ENCODE measurements at places on chromosomes 1 and 21. TPM values are rescaled to one million over a fixed set of nuclear protein-coding genes. Genes with fewer than 3 reads are reported as not detected.

Gene SPRTN
- 14.9 TPM for total RNA-seq

- no peak for DNase-seq
These were observed 139.0 kb downstream of the CAMTA1 start for GRCh38 chr1:6923955-6924881.

DNA sequence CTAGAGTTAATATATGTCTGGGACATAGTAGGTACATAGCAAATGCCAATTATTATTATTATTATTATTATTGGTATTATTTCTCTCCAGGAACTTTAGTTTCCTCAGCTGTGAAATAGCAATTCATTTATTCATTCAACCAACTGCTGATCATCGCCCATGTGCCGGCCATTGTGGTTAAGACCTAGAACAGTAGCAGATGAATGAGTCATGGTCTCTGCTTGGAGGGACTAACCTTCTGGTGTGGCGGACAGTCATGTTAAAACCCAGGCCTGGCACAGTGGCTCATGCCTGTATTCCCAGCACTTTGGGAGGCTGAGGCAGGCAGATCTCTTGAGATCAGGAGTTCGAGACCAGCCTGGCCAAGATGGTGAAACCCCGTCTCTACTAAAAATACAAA lies 23.8 kb upstream of the LDLRAP1 start:
- DNase-seq, result peak; percentile 8

- peak; percentile 90 for DNase-seq
These were observed 518 bp upstream of the SHE start for GRCh38 chr1:154502744-154503115.

GRCh38 chr1:112092656-112093371 lies 103.3 kb upstream of the KCND3 start:
- peak; percentile 9 for DNase-seq

DNA sequence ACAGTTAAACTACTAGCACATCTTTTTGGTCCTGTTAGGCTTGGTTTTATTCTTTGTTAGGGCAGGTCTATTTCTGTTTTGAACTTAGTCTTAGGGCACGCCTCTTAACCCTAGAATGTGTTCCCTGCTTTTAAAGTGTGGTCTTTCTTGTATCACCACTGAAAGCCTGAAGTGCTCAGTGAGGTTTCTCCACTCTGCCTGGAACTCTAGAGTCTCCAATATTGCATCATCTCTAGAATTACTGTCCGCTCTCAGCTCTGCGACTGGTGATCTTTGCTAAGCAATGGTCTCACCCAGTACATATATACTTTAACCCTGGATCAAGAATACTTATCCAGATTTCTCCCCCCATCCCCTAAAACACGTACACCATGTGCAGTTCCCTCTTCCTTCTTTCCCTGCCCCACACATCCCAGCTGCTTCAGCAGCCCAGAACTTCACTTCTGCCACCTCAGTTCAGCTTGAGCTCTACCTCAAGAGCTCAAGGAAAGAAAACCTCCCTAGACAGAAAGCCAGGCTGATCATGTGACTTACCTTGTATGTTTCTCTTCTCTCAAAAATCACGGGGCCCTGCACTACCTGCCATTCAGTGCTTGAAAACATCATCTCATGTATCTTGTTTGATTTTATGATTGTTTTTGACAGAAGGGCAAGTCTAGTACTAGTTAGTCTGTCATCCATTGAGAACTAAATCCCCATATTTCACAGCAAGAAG lies 59.9 kb downstream of the TENT5C start:
- no peak for DNase-seq

DNA sequence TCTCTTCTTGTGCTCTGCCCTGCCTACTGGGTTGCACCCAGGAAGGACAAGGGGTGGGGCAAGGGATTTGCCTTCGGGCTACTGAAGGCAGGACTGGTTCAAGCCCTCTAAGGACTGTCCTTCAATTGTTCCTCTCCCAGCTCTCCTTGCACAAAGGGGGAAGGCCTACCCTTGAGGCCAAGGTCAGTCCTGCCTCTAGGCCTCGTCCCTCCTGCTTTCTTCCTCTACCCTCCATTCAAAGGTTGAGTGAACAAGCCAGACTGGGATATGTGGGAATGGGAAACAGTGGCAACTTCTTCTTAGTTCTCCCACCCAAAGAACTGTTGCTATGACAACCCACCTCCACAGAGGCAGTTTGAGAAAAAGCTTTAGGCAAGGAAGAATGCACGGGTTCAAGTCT lies 2.7 kb downstream of the LURAP1 start:
- DNase-seq, result peak; percentile 26

- no peak for DNase-seq
These were observed 27.2 kb upstream of the TADA1 start for GRCh38 chr1:166903232-166903631.

- DNase-seq, result no peak
These were observed 23.1 kb downstream of the UBE2G2 start for GRCh38 chr21:44778499-44778911.

DNA sequence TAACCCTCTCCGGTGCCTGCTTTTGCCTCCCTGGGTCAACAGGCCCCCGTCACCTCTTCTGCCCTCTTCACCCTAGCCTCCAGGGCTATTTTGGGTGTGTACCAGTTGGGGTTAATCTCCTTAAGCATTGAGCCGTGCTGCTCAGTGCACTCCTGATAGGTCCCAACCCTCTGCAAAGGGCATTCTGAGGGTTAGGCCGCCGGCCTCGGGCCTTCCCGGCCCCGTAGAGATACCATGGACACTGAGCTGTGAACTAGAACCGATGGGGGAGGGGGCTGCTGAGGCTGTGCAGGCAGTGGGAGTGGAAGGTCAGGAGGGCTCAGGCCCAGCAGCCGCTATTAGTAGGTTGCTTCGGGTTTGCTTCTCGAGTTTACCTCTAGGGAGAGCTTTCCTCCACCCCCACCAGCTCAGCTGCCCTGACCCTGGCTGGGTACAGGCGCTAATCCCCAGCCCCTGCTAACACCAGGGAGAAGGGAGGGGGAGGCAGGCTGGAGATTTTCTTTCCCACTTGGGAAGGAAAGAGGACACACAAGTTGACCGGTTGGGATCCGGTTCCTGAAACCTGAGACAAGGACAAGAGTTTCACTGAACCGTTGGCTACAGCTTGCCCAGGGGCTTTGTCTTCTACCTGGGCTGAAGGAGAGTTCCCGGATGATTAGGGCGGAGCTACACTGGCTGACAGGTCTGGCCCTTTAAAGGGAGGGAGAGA lies 4.8 kb downstream of the LMOD1 start:
- peak; percentile 85 for DNase-seq

GRCh38 chr1:3368711-3369445 lies 85.6 kb upstream of the ARHGEF16 start:
- DNase-seq, result no peak

Gene CNKSR1
- total RNA-seq, result 23.1 TPM

DNA sequence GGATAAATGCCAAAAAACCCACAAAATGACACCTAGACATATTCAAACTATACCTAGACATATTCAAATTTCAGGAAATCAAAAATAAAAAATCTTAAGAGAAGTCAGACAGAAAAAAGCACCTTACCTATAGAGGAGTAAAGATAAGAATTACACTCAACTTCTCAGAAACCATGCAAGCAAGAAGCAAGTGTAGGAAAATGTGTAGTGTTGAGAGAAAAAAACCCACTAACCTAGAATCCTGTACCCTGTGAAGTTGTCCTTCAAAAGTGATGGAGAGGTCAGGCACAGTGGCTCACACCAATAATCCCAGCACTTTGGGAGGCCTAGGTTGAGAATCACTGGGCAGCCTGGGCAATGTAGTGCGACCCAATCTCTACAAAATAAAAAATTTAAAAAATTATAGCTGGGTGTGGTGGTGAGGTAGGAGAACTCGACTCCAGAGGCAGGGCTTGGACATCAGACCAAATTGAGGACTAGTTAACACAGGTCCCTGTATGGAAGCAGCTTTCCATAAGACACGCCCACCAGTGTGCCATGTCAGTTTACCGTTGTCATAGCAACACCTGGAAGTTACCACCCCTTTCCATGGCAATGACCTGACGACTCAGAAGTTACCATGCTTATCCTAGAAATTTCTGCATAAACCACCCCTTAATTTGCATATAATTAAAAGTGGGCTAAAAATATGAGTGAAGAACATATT lies 20.7 kb downstream of the PDIK1L start:
- peak; percentile 42 for DNase-seq

DNA sequence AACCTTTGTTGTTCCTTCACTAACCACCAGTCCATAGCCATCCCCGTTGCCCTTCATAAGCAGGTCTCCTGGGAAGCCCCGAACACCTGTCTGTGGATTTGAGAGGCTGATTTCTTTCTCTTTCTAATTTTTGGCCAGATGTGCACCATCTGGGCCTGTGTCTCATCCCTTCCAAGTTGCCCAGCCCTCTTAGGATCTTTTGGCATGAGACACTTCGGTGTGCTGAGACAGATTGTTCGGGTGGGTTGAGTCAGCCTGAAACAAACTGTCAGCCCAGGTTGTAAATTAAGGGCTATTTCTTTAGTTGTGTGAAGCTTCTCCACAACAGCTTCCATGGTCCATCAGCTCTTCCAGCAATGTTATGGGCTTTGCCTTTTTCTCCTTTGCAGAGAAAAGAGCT lies 1.4 kb upstream of the DNAJC11 start:
- no peak for DNase-seq

Gene P3H1
- 139 TPM for total RNA-seq

Gene MMP23B
- total RNA-seq, result 11.9 TPM

Gene CFAP141
- not detected for total RNA-seq
